ENCODE measurements at places on chromosomes 13 and 19.
A peak's percentile ranks its signal among the peaks of the same experiment; 100 is the strongest.

DNA sequence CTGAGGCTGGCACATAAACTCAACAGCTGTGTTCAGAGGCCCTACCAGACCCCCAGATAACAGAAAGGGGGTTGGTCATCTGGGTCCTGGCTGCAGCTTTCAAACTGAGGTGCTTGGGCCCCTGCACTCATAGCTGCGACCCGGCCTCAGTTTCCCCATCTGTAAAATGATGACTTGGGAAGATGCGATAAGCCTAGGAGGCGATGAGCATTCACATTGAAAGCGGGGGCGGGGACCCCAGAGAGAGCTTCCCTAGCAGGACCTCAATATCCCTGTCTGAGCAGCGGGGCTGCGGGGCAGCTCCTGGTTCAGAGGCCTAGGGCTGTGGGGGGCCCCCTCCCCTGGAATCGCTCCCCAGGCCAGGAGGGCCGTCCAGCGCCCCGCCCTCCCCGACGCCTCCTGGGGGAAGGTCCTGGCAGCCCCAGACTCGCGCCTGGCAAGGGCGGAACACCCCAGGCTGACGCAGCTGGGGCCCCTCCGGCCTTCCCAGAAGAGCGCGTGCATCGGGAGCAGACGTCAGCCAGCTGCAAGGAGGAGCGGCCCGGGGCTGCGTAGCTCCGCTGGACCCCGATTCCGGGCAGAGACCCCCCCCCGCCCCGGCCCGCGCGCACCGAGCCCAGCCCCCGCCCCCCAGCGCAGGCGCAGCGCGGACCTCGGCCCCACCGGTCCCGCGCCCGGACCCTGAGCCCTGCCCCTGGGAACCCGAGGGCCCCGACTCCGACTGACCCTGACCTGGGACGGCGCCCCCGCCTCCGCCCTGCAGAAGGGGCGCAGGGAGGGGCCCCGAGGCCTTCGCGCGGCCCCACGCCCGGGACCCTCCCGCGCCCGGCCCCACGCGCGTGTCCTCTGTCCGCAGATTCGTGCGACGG, 3.5 kb downstream of the FSTL3 start:
- no peak for DNase-seq

GRCh38 chr19:11096210-11096841, 7.1 kb downstream of the LDLR start:
- DNase-seq, result no peak

DNA sequence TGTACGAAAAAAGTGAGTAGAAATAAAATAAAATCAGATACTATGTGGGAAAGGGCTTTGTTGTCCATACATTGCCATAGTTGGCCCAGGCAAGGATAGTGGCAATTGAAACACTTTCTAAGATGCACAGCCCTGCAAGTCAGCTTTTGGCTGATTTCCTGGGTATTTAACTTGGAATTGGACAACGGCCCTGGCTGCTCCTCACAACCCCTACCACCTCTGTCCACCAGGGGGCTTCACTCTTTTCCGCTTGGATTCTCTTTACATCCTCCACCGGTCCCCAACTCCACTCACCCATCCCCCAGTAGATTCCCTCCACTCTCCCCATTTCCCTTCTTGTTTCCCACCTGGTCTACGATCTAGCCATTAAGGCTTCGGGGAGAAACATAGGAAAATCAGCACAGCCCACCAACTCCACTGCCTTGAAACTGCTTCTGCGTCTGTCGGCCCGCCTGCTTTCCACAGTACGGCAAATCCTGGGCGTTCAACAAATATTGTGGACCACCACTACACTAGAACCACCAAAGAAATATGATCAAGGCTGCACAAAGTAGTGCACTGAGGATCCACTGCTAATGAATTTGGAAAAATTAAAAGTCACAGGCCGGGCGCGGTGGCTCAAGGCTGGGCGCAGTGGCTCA, 48.6 kb upstream of the GTF3A start:
- DNase-seq, result peak; percentile 12

- DNase-seq, result no peak
Observed at GRCh38 chr13:45102136-45102507, 18.2 kb upstream of the GTF2F2 start.

- no peak for DNase-seq
Observed at GRCh38 chr13:50915565-50915964, 6.0 kb downstream of the RNASEH2B start.

DNA sequence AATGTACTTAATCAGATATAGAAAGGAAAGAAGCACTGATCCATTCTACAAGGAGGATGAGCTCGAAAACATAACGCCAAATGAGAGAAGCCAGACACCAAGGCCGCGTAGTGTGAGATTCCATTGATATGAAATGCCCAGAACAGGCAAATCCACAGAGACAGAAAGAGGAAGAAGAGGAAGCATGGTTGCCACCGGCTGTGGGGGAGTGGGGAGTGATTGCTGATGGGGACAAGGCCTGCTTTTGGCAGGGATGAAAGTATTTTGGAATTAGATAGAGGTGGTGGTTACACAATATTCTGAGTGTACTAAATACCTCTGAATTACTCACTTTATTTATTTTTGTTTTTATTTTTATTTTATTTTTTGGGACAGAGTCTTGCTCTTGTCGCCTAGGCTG, 50.2 kb upstream of the KLF2 start:
- DNase-seq, result no peak

DNA sequence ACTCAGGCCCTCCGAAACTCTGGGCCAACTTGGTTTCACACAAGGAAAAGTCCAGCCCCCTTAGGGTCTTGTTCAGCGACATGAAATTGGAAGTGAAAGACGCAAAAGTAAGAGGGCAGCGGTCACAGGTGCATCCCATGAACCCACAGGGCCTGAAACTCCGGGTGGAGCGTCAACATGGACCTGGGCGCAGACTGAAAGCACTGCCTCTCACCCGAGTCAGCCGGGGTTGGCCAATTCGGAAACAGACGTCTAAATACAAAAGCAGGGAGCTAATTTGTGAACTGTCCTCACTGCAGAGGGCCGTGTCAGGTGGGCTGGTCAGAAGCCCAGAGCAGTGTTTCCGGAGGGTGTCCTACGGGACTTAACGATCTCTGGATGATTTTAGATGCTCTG, 26.7 kb downstream of the ADPRHL1 start:
- no peak for DNase-seq

GRCh38 chr19:12159773-12160414, 3.0 kb upstream of the ZNF136 start:
- no peak for DNase-seq

DNA sequence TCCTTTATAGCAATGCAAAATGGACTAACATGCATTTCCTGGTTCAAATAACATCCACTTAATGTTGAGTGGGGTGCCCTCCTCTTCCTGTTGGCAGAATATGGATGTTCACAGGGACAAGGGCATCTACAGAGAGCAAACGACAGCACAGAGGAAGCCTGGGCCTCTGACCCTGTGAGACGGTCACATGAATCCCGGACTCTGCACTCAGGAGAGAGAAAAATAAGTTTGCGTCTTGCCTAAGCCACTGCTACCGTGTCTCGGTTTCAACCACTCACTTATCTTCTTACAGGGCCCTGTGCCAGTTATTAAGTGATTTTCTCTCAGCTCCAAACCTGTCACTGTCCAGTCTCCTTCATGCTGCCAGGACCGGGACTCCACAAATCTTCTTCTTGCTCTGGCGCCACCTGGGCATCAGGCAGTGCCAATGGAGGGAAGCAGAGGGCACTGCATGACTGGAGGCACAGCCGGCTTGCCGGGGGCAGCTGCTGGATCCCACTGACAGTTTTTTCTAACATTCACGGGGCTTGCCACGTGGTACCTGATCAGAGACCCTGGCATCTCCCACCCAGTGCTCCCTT, 11.8 kb downstream of the LIG1 start:
- DNase-seq, result no peak

- DNase-seq, result no peak
Observed at GRCh38 chr13:94412870-94413597, 66.4 kb downstream of the DCT start.

DNA sequence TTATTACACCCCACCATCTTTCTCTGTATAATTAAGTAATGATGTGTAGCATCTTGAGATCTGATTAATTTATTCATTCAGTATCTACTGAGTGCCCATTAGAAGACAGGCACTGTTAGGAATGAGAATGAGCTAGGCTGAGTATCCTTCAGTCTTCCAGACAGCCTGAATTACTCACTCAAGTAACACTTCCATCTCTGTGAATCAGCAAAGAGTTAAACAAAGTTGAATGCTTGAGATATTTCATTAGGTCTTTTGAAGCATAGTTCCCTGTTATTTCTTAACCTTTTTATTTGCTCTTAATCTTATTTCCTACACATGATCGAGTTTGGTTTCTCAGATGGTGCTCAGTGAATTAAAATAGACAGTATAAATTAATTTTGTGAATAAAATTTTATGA, 413.7 kb downstream of the DCT start:
- no peak for DNase-seq

- no peak for DNase-seq
Observed at GRCh38 chr13:85529218-85529594, 270.0 kb downstream of the SLITRK6 start.

GRCh38 chr19:47107202-47107952, 6.2 kb downstream of the ZC3H4 start:
- no peak for DNase-seq

DNA sequence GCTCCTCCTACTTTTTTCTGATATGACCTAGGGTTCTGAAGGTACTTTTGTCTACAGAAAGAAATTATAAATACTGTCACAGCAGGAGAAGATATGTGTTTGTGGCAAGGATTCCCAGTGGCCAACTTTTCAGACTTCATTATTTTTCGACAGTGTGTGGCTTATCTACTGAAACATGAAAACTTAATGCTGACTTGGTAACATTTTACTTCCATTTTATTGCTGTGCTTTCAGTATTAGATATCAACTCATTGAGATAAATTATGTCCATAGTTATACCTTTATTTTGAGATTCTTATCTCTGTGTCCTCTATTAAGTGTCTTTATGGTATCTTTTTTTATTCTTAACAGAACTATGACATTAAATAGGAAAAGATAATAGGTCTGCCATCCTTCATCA, 700.0 kb downstream of the PCDH9 start:
- no peak for DNase-seq

- DNase-seq, result no peak
Observed at GRCh38 chr19:7351861-7352260, 3.1 kb downstream of the ARHGEF18 start.

- DNase-seq, result no peak
Observed at GRCh38 chr13:100541897-100542825, 46.4 kb downstream of the GGACT start.

GRCh38 chr13:97329331-97329730, 104.6 kb upstream of the RAP2A start:
- no peak for DNase-seq

GRCh38 chr19:18796239-18796638, 5.1 kb upstream of the COMP start:
- DNase-seq, result no peak

GRCh38 chr19:8238251-8238650, 29.1 kb downstream of the CERS4 start:
- no peak for DNase-seq

DNA sequence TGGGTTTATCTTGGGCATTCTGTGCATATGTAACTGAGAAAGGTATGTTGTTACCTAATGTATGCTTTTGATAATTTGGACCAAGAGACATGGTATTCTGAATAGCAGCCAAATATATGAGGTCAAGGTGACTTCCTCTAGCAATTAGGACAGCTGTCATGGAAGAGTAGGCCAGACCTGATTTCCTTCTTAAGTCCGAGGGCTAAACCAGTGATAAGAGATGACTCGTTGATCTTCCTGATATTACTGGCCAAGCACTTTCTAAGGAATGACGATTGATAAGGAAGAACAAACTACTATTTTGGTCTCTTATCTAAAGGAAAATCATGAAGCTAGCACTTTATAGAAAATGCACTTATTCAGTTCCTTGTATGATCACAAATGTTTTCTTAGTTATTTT, 42.7 kb downstream of the ARHGAP35 start:
- DNase-seq, result no peak

DNA sequence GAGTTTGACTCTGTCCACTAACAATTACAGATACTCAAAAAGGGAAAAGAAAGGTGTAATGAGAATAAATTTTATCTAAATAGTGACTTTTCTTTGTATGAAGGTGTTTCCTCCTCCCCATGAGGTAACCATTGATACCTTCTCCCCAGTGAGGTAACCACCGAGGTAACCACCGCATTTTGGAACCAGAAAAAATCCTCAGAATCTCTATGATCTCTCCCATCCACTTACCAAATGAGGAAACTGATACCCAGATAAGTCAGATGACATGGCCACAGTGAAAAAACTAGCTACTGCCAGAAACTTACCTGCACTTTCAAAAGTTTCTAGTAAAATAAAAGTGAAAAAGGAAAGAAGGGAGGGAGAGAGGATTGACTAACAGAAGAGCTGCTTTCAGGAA, 124.0 kb upstream of the FNDC3A start:
- DNase-seq, result no peak

- no peak for DNase-seq
Observed at GRCh38 chr13:76790980-76791819, 95.0 kb downstream of the KCTD12 start.

- DNase-seq, result no peak
Observed at GRCh38 chr19:2629491-2630351, 72.8 kb downstream of the GNG7 start.

GRCh38 chr13:68697551-68697950, 1410.1 kb upstream of the ATXN8OS start:
- no peak for DNase-seq

DNA sequence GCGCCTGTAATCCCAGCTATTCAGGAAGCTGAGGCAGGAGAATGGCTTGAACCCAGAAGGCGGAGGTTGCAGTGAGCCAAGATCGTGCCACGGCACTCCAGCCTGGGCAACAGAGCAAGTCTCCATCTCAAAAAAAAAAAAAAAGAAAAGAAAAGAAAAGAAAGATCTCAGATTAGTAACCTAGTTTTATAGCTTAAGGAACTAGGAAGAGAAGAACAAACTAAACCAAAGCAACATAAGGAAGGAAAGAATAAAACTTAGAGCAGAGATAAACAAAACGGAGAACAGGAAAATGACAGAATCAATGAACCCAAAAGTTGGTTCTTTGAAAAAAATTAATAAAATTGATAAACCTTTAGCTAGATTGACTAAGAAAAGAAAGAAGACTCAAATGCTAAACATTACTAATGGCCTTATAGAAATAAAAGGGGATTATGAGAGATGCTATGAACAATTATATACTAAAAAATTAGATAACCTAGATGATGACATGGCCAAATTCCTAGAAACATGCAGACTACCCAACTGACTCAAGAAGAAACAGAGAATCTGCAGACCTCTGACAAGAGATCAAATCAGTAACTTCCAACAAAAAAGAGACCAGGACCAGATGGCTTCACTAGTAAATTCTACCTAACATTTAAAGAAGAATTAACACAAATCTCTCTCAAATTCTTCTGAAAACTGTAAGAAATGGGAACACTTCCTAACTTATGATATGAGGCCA, 68.2 kb downstream of the CDADC1 start:
- no peak for DNase-seq

DNA sequence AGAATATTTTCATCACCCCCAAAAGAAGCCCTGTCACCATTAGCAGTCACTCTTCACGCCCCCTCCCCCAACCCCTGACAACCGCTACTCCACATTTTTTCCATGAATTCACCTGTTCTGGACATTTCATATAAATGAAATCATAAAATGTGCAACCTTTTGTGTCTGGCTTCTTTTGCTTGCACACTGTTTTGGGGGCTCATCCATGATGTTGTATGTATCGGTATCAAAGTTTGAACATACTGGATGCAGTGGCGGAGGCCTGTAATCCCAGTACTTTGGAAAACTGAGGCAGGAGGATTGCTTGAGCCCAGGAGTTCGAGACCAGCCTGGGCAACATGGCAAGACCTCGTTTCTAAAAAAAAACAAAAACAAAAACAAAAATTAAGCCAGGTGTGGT, 7.2 kb downstream of the GADD45B start:
- DNase-seq, result no peak
